ENCODE measurements at places on chromosomes 1 and 21.

DNA sequence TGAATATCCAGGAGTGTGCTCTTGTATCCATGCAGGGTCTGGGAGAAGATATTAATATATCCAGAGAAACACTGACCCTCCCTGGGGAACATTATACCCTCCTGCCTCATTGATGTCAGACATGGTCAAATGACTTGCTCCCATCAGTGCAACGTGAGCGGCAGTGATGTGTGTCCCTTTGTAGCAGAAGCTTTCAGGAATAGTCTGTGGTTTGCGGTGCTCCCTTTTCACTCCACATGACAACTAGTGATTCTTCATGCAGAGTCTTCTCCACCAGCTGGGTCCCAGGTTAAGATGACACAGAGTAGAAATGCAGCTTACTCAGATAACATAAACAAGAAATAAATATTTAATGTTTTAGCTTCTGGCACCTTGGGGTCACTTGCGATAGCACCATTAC, 31.9 kb upstream of the LYPD8 start:
- DNase-seq = no peak

- DNase-seq = no peak
Observed at GRCh38 chr1:159122005-159122621, 45.5 kb upstream of the AIM2 start.

GRCh38 chr1:30663596-30664091, 59.7 kb downstream of the MATN1 start:
- peak; percentile 52 for DNase-seq

GRCh38 chr1:81155131-81155530, 645.6 kb upstream of the ADGRL2 start:
- no peak for DNase-seq

GRCh38 chr21:45128613-45129188, 54.3 kb downstream of the ADARB1 start:
- DNase-seq = peak; percentile 76

GRCh38 chr1:14615549-14616218, 17.2 kb downstream of the KAZN start:
- DNase-seq = no peak

- DNase-seq = no peak
Observed at GRCh38 chr1:65949230-65949626, 156.5 kb downstream of the PDE4B start.

GRCh38 chr1:83508485-83509151, 490.3 kb downstream of the TTLL7 start:
- DNase-seq = peak; percentile 74

Measured in umbilical cord (tissue), 2 donors.